ENCODE measurements at places on chromosomes 12 and 14. TPM values are rescaled to one million over a fixed set of nuclear protein-coding genes. Genes with fewer than 3 reads are reported as not detected.

GRCh38 chr12:131365821-131366260 is 345.0 kb upstream of the SFSWAP start:
- H3K4me1 ChIP-seq: no peaks in the 10 kb centered on the region
- H3K27me3 ChIP-seq: peaks cover 47% of the 10 kb centered on the region
- no peak overlapping the region for H3K4me3 ChIP-seq
- peaks cover 4% of the 10 kb centered on the region for H3K36me3 ChIP-seq
- H3K27ac ChIP-seq: no peak overlapping the region
- no peak for DNase-seq

DNA sequence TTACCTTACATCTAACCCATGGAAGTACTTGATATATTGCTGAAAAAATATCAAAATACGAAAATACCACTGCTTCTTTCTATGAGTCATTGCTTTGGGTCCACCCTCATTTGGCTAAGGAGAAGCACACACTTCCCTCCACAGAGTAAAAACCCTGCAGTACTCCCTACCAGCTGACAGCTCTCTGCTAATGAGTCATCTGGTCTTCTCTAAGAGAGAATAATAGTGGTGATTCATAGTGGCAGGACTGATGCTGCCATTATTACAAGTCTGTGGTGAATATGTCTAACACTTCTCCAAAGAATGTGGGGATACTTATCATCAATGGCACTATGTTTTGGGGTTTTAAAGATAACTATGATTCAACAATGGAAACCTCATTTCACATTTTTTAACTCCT is 90.7 kb downstream of the PPFIA2 start:
- no peaks in the 10 kb centered on the region for H3K27me3 ChIP-seq
- H3K36me3 ChIP-seq: no peaks in the 10 kb centered on the region
- no peak overlapping the region for H3K27ac ChIP-seq
- peak; percentile 89 for DNase-seq
- peaks cover 6% of the 10 kb centered on the region for H3K4me1 ChIP-seq

- H3K27me3 ChIP-seq: no peaks in the 10 kb centered on the region
- H3K36me3 ChIP-seq: peaks cover 15% of the 10 kb centered on the region
- H3K4me3 ChIP-seq: peak overlapping the region; percentile 97
Observed at GRCh38 chr12:56469007-56469930, 891 bp downstream of the SPRYD4 start.

DNA sequence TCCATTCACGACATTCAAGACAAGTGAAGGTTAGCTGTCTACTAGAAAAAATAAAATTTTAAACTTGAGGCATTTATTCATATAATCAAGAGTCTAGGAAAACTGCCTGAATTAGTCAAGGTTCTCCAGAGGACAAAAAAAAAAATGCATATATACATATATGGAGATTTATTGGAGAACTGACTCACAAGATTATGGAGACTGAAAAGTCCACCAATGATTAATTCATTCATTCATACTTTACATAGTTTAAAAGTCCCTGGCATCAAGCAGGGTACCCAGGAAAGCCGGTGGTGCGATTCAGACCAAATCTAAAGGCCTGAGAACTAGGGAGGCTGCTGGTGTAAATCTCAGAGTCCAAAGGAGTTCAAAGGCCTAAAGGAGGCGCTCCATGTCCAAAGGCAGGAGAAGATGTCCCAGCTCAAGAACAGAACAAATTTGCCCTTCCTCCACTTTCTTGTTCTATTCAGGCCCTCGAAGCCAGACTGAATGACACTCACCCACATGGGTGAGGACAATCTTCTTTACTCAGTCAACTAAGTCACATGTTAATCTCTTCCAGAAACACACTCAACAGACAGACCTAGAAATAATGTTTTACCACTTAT is 64.3 kb downstream of the ANKS1B start:
- H3K4me1 ChIP-seq: peaks cover 34% of the 10 kb centered on the region
- no peak overlapping the region for H3K4me3 ChIP-seq
- H3K27ac ChIP-seq: peak overlapping the region; percentile 12

DNA sequence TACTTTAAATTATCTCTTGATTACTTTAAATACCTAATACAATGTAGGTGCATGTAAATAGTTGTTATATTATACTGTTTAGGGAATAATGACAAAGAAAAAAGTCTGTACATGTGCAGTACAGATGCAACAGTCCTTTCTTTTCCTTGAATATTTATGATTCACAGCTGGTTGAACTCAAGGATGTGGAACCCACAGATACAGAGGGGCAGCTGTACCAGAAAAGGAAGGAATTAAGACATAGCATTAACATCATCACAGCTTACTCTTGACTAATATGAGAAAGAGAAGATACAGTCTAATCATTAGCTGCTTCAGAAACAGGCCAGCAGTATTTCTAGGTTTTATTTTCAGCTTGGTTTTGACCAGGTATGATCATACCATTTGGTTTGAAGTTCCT is 34.7 kb upstream of the AP4S1 start:
- DNase-seq: no peak
- H3K4me1 ChIP-seq: peaks cover 30% of the 10 kb centered on the region
- H3K27me3 ChIP-seq: no peaks in the 10 kb centered on the region
- H3K27ac ChIP-seq: no peak overlapping the region
- peaks cover 6% of the 10 kb centered on the region for H3K36me3 ChIP-seq

GRCh38 chr12:72214163-72214562 is 58.0 kb upstream of the TRHDE start:
- H3K4me1 ChIP-seq: no peaks in the 10 kb centered on the region
- DNase-seq: peak; percentile 39
- H3K27me3 ChIP-seq: no peaks in the 10 kb centered on the region
- H3K36me3 ChIP-seq: no peaks in the 10 kb centered on the region
- H3K4me3 ChIP-seq: no peak overlapping the region

GRCh38 chr12:114090211-114090610 is 124.1 kb upstream of the RBM19 start:
- no peak for DNase-seq
- H3K27me3 ChIP-seq: no peaks in the 10 kb centered on the region
- no peak overlapping the region for H3K4me3 ChIP-seq
- no peaks in the 10 kb centered on the region for H3K4me1 ChIP-seq

DNA sequence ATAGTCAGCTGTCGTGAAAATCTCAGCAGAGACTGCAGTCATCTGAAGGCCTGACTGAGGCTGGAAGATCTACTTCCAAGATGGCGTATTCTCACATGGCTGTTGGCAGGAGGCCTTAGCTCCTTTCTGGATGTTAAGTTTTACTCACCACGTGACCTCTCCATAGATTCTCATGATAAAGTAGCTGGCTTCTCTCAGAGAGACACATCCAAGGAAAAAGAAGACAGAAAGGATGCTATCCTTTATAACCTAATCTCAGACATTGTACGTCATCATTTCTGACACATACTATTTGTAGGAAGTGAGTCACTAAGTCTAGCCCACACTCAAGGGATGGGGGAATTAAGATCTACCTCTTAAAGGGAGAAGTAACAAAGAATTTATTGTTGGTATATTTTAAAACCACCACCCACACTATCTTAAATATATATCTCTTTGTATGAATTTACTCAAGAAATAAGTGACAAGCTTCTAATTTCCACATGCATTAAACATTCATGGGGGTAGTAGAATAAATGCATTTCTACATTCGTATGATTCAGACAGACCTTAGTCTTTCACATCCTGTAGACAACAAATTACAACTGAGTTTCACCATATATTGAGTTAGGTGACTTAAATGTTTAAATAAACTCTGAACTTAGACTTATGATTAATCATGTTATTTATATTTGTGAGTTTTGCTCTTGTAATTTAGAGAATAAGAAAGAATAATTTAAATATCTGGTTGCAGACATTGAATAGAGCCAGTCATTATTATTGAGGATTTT is 411.0 kb downstream of the LRIG3 start:
- H3K4me3 ChIP-seq: no peak overlapping the region
- DNase-seq: peak; percentile 30
- no peak overlapping the region for H3K27ac ChIP-seq
- no peaks in the 10 kb centered on the region for H3K27me3 ChIP-seq
- H3K4me1 ChIP-seq: no peaks in the 10 kb centered on the region
- H3K36me3 ChIP-seq: no peaks in the 10 kb centered on the region

- no peak overlapping the region for H3K4me3 ChIP-seq
- no peak overlapping the region for H3K27ac ChIP-seq
- DNase-seq: no peak
- H3K4me1 ChIP-seq: no peaks in the 10 kb centered on the region
- no peaks in the 10 kb centered on the region for H3K27me3 ChIP-seq
Observed at GRCh38 chr12:30385706-30386105, 310.0 kb downstream of the IPO8 start.

DNA sequence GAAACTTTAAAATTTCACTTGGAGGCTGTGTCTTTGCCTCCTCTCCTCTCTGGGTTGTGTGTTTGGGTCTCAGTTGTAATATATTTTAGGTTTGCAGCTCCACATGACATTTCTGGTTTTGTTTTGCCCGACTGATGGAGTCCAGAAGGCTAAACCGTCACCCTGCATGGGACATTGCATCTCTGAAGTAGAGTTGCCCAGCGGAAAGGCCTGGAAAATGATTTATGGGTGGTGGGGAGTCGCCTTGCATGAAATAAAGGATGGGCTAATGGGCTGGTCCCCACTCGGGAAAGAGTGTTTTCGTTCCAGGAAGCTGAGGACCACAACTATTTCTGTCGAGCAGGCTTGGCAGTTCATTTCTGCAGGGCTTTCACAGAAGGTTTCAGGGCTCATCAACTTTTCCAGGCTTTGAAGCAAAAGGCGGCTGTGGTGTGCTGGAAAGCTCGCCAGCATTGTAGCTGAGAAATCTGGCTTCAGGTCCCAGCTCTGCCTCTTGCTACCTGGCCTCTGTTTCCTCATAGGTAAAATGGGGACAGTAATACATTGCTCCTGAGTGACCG is 74.8 kb upstream of the GSC start:
- DNase-seq: no peak
- no peak overlapping the region for H3K4me3 ChIP-seq
- H3K4me1 ChIP-seq: peaks cover 1% of the 10 kb centered on the region
- H3K36me3 ChIP-seq: no peaks in the 10 kb centered on the region
- no peak overlapping the region for H3K27ac ChIP-seq

GRCh38 chr12:32501835-32502333 is 102.5 kb downstream of the FGD4 start:
- H3K4me1 ChIP-seq: peaks cover 32% of the 10 kb centered on the region
- peak overlapping the region; percentile 77 for H3K27ac ChIP-seq
- DNase-seq: peak; percentile 63
- H3K4me3 ChIP-seq: peak overlapping the region; percentile 52

- peaks cover 7% of the 10 kb centered on the region for H3K4me1 ChIP-seq
- no peak overlapping the region for H3K4me3 ChIP-seq
- H3K27me3 ChIP-seq: no peaks in the 10 kb centered on the region
- no peaks in the 10 kb centered on the region for H3K36me3 ChIP-seq
- no peak overlapping the region for H3K27ac ChIP-seq
Observed at GRCh38 chr12:104930388-104931326, 27.4 kb downstream of the SLC41A2 start.

DNA sequence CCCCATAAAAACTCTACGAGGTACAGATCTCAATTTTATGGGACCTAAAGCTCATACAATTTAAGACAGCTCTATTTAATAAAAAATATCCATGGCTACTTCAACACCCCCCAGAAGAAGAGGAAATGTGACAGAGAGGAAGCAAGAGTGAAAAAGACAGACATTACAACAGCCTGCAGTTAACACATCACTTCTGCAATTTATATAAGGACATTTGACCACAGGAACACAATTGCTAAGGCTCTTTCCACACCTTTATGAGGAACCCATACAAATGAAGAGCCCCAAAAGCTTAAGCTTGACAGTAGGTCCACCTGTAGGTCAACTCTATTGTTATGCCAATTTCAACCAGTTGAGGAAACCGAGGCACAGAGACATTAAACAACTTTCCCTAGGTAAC is 5.6 kb downstream of the OR10P1 start:
- no peak for DNase-seq
- no peak overlapping the region for H3K27ac ChIP-seq
- no peak overlapping the region for H3K4me3 ChIP-seq
- H3K4me1 ChIP-seq: no peaks in the 10 kb centered on the region
- H3K36me3 ChIP-seq: no peaks in the 10 kb centered on the region

DNA sequence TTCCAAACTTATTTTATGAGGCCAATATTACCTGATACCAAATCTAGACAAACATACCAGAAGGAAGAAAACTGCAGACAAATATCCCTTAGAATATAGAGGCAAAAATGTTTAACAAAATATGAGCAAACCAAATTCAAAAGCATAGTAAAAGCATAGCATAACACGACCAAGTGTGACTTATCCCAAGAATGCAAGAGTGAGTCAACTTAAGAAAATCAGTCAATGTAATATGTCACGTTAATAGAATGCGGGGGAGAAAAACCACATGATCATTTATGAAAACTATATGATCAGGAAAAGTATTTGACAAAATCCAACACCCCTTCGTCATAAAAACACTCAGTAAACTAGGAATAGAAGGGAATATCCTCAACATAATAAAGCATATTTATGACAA is 217.3 kb downstream of the ADGRD1 start:
- peaks cover 31% of the 10 kb centered on the region for H3K4me1 ChIP-seq
- no peaks in the 10 kb centered on the region for H3K36me3 ChIP-seq
- no peak overlapping the region for H3K4me3 ChIP-seq
- DNase-seq: peak; percentile 11
- H3K27ac ChIP-seq: peak overlapping the region; percentile 16

- H3K36me3 ChIP-seq: peaks cover 53% of the 10 kb centered on the region
- peak overlapping the region; percentile 84 for H3K27ac ChIP-seq
- peak overlapping the region; percentile 84 for H3K4me3 ChIP-seq
- H3K27me3 ChIP-seq: no peaks in the 10 kb centered on the region
Observed at GRCh38 chr12:56129942-56130495, 2.0 kb downstream of the ESYT1 start.

DNA sequence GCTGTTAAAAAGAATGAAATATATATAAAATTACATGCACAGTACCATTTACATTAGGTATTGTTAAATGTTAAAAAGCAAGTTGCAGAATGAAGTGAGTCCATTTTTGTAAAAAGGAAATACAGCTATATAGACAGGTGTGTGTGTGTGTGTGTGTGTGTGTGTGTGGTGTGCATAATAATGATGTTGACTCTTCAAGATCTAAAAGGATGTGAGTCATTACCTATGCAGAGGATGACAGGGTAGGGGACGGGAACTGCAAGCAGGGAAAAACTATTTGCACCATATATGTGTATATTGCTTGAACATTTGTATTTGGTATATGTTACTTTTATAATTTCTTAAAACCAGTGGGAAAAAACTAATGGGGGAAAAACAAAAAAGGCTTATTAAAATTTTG is 3.1 kb downstream of the C14orf39 start:
- H3K27me3 ChIP-seq: peaks cover 66% of the 10 kb centered on the region
- H3K27ac ChIP-seq: no peak overlapping the region
- H3K4me3 ChIP-seq: no peak overlapping the region
- no peaks in the 10 kb centered on the region for H3K4me1 ChIP-seq

GRCh38 chr12:76275511-76276093 is 72.6 kb downstream of the BBS10 start:
- peak overlapping the region; percentile 13 for H3K4me3 ChIP-seq
- peak overlapping the region; percentile 86 for H3K27ac ChIP-seq
- H3K36me3 ChIP-seq: no peaks in the 10 kb centered on the region
- no peaks in the 10 kb centered on the region for H3K27me3 ChIP-seq
- DNase-seq: no peak

- H3K27me3 ChIP-seq: peaks cover 23% of the 10 kb centered on the region
- H3K36me3 ChIP-seq: no peaks in the 10 kb centered on the region
- H3K4me1 ChIP-seq: peaks cover 9% of the 10 kb centered on the region
- no peak overlapping the region for H3K4me3 ChIP-seq
- H3K27ac ChIP-seq: no peak overlapping the region
Observed at GRCh38 chr14:76514213-76514998, 138.5 kb downstream of the ESRRB start.

Gene OGFOD2
- 22.5 TPM for total RNA-seq

Gene KRT85
- total RNA-seq: not detected

Gene REP15
- total RNA-seq: 0.86 TPM

Gene SNX6
- total RNA-seq: 85.9 TPM
